GM13976 (cell line): ENCODE measurements at places on chromosomes 5 and 9.
A peak's percentile ranks its signal among the peaks of the same experiment; 100 is the strongest.

GRCh38 chr5:172749881-172750633, 20.9 kb downstream of the DUSP1 start:
- DNase-seq, result no peak

GRCh38 chr9:136951541-136952320, at the start of gene LCN12:
Gene LCN12 (plus strand): TSS chr9:136952273. CDS start chr9:136952328, 55 bp downstream.
- DNase-seq, result no peak

DNA sequence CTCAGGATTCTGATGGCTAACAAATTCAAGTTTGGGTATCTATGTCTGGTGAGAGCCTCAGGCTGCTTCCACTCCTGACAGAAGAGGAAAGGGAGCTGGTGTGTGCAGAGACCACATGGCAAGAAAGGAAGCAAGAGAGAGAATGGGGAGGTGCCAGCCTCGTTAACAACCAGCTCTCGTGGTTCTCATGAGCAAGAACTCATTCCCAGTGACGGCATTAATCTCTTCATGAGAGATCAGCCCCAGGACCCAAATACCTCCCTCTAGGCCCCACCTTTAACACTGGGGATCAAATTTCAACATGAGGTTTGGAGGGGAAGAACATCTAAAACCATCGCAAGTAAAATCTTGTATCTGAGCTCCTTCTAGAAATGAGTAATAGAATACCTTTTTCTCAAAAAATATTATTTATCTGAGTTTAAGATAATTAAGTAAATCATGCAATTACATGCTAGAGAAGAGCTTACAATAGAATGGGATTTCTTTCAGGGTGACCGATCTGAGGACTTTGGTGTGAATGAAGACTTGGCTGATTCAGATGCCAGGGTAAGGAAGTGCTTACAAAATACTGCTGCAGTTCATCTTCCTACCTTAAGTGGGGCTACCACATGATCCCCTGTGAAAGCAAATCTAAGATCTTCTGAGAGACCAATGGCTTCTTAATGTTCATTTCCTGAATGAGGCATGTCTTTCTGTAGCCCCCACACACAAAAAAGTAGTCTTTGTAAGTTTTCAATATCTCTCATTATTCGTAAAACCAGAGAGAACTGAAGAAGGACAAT, 11.5 kb downstream of the ANXA1 start:
- no peak for DNase-seq

GRCh38 chr9:22204240-22204639, 195.1 kb upstream of the CDKN2B start:
- no peak for DNase-seq

DNA sequence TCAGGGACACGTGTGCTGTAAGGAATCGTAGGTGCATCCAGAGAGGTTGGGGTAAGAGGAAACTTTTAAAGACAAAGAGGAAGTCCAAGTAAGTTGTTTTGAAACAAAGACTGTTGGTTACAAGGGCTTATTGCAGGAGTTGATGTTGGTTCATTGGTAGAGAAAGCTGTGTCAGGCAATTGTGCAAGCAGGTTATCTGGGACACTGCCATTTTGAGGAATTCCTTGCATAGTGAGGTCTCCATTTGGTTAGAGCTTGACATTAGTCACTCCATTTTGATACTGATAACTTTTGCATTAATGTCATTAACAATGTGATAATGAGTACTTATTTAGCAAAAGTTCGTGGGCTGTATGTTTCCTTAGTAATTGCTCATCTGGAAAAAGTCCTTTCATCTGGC, 24.9 kb downstream of the CNOT6 start:
- DNase-seq, result no peak

DNA sequence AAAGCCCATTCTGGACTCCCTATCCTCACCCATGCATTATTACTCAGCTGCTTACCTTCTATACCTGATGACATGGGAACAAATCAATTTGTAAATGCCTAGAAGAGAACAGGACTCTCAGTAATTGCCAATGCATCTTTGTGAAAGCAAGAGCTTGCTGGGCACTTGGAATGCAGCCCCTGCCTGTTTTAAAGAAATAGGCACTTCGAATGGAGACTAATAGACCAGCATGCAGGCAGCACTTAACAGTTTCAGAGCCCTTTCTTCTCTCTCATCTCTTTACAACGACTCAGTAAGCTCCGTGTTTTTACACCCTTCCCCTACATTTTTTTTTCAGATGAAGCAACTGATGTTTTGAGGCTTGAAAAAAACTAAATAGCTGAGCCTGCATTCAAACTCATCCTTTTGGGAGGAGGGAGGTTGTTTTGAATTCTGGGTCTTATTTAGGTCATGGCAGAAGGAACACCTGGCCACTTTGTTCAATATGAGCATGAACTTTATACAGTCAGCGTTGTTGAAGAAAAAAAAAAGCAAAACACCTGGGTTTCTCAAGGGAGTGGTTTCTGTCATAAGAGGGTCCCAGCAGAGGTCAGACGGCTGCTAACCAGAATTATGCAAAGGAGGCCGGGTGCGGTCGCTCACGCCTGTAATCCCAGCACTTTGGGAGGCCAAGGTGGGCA, 34.6 kb upstream of the WHRN start:
- DNase-seq, result no peak

GRCh38 chr9:38732885-38733284, 13.0 kb upstream of the FAM240B start:
- no peak for DNase-seq

- DNase-seq, result no peak
Observed at GRCh38 chr5:3456121-3456681, 139.4 kb upstream of the IRX1 start.

- DNase-seq, result no peak
Observed at GRCh38 chr5:95643152-95643551, 3.4 kb upstream of the RFESD start.

- DNase-seq, result no peak
Observed at GRCh38 chr5:54446379-54446732, 9.1 kb upstream of the HSPB3 start.

- DNase-seq, result no peak
Observed at GRCh38 chr9:120914396-120914795, 12.2 kb downstream of the TRAF1 start.

- DNase-seq, result peak; percentile 92
Observed at GRCh38 chr9:109320742-109321448, at the start of gene EPB41L4B. Gene EPB41L4B (minus strand): TSS chr9:109321059. CDS start chr9:109320446, 613 bp downstream.

DNA sequence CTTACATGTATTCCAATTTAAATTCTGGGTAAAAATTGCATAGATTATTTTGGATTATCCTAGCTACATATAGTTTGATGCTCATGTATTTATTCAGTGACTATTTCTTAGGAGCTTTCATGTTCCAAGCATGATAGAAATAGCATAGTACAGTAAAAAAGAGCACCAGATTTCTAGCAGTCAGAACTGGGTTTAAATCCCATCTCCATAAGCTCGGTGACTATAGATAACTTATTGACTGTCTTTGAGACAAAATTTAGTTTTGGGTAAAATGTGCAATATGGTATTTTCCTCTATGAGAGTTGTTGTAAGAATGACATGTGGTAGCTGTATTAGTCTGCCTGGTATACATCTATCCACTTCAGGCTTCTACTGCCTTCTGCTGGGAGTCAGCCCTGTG, 889.6 kb downstream of the DTWD2 start:
- no peak for DNase-seq

DNA sequence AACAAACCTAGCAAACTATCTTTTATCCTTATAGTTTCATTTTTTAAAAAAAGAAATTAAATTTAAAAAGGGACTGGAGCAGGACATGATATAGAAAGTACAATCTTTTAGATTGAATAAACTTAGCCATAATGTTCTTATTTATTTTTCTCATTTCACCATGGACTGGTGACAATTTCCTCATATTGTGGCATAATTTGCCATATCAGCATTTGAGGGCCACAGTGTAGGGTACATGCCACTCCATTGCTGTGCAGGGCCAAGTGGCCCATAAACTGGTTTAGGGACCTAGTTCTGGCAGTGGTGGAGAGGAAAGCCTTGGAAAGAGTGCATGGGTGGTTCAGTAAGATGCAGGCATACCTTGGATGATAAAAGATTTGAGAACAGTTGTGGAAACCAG, 232.9 kb upstream of the ELL2 start:
- DNase-seq, result no peak

GRCh38 chr5:180692429-180692828, 43.0 kb upstream of the FLT4 start:
- DNase-seq, result no peak

GRCh38 chr5:56763711-56764466, 51.5 kb upstream of the MAP3K1 start:
- no peak for DNase-seq

DNA sequence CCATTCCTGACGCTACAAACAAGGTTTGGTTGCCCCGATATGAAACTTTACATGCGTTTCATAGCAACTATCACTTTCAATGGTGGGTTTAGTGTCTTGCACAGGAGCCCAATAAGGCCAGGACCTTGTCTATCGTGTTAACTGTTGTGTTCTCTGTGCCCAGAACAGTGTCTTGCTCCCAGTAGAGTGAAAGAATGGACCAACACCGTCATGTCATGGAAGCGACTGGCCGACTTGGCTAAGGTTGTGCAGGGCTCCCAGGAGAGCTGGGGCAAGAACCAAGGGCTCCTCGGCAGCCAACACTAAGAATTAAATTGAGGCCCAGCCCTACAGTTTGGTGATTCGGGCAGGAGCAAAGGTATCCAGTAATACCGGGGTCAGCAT, 498 bp upstream of the ARHGEF37 start:
- DNase-seq, result no peak

DNA sequence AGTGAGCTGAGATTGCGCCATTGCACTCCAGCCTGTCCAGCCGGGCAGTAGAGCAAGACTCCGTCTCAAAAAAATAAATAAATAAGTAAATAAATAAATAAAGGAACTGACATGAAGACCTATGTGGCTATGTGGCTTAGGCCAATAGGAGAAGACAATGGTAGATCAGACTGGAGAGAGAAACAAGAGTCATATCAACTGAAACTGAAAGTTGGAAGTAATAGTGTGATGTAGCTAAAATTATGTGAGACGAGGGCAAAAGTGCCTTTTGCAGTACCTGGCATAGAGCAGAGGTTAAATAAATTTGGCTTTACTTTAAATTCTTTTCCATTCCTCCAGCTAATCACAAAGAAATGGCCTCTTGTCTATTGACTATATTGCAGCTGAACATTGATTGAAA, 7.3 kb downstream of the FBP2 start:
- no peak for DNase-seq

GRCh38 chr9:93665637-93666438, 89.5 kb downstream of the PHF2 start:
- no peak for DNase-seq

DNA sequence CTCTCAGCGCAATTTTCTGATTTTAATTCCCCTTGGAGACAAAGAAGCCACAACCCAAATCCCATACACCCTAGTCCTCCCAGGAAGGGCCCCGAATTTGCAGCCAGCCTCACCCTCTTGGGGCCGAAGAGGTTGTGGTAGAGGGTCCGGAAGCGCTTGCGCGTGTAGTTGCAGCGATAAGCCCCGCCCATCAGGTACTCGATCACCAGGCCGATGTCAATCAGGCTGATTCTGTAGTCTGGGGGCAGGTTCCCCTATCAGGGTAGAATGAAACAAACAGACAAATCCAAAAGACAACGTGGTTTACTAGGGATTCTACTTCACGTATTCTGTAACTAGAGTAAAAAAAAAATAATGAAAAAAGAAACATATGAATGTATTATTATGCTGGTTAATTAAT, 210.6 kb upstream of the KLF9 start:
- no peak for DNase-seq

DNA sequence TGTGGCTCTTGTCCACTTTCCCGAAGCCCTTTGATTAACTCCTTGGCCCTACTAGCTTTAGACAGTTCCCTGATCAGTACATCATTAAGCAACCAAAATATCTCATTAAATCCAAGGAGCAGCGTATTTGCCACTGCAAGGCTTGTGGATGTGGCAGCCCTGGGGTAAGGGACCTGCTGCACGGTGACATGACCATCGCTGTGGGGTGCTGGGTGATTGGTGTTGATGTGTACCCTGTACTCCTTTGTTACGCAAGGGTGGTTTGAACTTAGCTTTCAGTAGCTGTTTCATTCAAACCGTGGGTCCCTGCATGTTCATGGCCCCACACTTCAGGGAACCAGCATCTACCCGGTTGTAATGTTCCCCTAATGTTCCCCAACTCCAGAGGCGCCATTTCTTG, 41.0 kb downstream of the OTULIN start:
- DNase-seq, result no peak

GRCh38 chr5:178117923-178118701, 4.8 kb downstream of the N4BP3 start:
- DNase-seq, result no peak

GRCh38 chr5:107794741-107795140, 124.0 kb upstream of the EFNA5 start:
- DNase-seq, result no peak

DNA sequence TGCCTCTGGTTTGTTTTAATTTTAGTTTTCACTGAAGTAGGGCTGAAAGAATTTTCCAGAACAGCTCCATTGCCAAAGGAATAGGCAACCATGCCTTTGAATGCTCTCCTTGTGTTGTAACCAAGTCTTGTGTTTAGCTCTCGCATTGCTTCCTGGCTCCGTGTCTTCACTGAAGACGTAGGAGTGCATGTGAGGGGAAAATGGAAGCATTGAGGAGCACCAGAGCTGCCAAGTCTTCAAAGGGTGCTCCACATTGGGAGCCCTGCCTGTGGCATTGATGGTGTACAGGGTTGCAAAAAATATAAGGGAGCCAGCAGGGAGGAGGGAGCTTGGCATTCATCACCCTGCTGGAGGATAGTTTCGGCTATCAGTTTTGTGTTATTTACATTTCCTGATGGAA, 86.6 kb downstream of the NTRK2 start:
- no peak for DNase-seq

DNA sequence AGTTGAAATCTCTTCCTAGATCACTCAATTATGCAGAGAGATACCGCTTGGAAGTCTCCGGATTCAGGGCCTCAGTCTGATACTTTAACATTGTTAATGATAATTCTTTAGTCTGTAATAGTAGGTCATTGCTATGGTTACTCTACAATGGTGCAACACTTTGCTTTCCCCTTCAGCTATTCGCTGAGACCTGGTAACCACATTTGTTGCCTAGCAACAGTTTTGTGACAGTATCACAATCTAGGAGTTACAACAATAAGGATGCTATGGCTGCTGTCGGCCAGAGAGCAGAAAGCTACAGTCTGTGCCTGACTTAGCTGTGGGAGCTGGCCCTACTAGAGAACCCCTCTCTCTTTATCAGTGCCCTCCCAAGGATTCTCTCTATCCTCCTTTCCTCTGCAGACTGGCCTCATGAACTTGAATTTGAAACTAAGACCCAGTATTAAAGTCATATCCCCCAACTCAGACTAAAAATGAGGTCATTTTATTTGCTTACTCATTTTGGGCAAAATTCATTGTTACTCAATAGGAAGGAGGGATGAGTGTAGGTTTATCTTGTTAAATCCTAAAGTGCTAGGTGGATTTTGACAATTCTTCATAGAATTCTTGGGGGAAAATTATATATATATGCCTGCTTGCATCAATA, 39.3 kb downstream of the NR2F1 start:
- DNase-seq, result no peak
